Stimulated activated CD4-positive, alpha-beta T cell treated with anti-CD3 and anti-CD28 coated beads, Interleukin-15, amount 100 ng/mL, for 24 hours (primary cell): ENCODE measurements at places on chromosomes 4 and X.
A peak's percentile ranks its signal among the peaks of the same experiment; 100 is the strongest.

- DNase-seq = peak; percentile 23
Observed at GRCh38 chr4:84496706-84497503, 2.2 kb downstream of the NKX6-1 start.

GRCh38 chrX:22155126-22155525, 117.6 kb upstream of the CBLL2 start:
- no peak for DNase-seq

DNA sequence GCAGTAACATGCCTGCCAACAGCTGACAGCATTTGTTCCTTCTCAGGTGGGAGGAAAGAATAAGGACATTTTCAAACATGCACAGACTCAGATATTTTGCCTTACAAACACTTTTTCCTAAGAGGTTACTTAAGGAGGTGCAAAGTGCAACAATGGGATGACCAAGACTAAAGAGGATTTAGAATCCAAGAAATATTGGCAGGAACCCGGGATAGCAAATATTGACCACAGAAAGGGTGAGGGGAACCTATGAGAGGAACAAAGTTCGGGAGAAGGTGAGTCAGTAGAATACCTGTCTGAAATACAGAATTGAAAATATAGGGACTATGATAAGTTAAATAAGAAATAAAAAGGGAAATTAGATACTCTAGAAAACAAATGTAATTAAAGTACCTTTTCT, 321.9 kb upstream of the EMCN start:
- DNase-seq = no peak

- no peak for DNase-seq
Observed at GRCh38 chr4:85500110-85500867, 25.3 kb downstream of the ARHGAP24 start.

DNA sequence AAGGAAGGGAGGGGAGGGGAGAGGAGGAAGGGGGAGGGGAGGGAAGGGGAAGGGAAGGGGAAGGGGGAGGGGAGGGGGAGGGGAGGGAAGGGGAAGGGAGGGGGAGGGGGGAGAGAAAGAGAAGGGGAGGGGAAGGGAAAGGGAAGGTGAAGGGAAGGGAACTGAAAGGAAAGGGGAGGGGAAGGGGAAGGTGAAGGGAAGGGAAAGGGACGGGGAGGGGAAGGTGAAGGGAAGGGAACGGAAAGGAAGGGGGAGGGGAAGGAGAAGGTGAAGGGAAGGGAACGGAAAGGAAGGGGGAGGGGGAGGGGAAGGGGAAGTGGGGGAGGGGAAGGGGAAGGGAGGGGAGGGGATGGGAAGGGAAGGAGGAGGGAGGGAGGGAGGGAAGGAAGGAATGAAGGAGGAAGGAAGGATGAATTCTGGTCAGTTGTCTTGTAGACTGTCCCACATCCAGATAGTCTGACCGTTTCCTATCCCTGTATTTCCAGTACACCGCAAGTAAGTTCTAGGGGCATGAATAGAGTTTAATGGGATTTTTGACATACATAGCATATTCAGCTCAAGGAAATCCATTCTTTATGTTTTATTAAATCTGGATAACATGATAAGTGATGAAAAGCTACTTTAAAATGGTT, 20.4 kb downstream of the HERC5 start:
- DNase-seq = no peak

- DNase-seq = peak; percentile 58
Observed at GRCh38 chrX:118823263-118824172, at the start of gene ZCCHC12. TSS of gene ZCCHC12 (plus strand) at chrX:118823824. CDS start at chrX:118825245, 1,421 bp downstream.

DNA sequence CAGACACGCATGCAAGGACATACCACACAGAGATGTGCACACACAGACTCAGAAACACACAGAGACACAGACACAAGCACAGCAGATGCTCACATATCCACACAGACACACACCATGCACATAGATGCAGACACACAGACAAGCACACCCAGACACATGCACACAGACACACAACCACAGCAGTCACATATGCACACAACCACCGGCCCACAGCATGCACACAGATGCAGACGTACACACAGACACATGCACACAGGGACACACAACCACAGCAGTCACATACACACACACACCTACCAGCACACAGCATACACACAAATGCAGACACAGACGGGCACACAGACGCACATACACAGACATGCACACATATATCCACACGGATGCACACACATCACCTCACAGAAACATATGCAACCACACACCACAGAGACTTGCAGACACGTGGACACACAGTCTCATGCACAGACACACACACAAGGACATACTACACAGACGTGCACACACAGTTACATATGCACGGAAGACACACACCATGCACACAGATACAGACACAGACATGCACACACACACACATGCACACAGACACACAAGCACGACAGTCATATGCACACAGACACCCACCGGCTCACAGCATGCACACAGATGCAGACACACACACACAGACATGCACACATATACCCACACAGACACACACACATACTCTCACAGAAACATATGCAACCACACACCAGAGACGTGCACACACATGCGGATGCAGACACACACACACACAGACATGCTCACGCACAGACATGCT, 25.2 kb upstream of the SLC25A6 start:
- no peak for DNase-seq

DNA sequence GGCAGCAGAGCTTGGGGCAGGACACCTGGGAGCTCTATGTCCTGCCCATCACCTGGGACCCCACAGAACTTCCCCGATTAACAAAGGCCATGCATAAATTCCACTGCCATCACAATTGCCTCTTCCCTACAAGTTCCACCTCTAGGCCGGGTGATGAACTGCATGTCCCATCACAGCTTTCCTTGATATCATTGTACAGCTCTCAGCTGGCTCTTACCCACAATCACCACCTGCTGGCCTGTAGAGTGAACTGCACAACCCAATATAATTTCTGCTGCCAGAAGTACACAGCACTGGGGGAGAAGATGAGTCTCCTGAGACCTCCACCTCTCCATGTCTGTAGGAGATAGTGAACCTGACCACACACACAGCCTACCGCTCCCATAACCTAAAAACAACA, 285.0 kb upstream of the AADAT start:
- peak; percentile 7 for DNase-seq

- DNase-seq = peak; percentile 10
Observed at GRCh38 chr4:54941994-54942552, 183.3 kb downstream of the KDR start.

DNA sequence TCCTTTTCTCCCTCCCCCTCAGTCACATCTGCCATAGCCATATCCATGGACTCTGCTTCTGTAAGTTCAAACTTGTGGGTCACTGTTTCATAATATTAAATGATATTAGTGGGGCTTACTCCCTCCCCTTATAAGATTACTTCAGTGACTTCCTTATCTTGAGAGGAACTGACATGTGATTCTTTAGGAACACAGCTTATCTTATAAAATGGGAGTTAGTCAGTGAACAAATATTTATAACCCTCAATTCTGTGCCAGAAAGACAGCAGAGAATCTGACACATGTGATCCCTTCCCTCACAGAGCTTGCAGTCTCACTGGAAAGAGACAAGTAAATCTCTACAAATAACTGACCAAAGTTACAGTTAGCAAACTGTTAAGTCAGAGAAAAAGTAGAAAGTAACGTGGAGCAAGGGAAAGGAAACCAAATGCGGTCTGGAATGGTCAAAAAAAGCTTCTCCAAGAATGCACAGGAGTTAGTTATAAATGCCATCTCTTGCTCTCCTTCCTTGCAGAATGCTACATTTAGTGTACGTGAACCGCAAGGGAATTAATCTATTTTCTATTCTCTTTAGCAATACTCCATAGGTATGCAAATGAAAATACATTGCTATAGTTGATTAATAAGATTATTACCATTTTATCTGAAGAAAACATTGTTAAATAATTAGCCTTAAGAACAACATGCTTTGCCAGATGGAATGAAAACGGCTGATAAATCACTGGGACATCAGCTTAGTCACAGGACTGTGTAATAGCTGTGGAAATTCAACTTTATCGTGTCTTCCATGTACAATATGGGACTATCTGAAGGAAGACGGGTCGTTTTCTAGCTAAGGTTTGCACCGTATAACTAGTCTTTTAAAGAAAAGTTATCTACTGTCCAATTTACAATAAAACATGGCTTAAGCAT, 29.0 kb downstream of the SGMS2 start:
- no peak for DNase-seq

DNA sequence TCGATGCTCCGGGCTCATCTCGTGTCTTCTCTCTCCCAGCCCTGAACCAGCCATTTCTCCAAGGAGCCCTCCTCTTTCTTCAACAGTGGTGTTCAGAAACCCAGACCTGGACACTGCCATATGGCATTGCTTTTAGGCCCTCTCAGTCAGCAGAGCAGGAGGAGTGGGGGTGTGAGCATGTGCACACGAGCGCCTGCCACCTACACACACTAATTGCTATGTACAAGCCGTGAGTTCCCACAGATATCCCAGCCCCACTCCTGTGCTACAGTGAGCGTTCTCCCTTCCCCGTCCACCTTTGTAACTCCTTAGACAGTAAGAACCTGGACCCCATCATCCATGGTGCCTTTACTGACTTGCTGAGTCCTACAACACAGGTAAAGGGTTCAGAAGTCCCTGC, 53.8 kb downstream of the TNIP2 start:
- no peak for DNase-seq

DNA sequence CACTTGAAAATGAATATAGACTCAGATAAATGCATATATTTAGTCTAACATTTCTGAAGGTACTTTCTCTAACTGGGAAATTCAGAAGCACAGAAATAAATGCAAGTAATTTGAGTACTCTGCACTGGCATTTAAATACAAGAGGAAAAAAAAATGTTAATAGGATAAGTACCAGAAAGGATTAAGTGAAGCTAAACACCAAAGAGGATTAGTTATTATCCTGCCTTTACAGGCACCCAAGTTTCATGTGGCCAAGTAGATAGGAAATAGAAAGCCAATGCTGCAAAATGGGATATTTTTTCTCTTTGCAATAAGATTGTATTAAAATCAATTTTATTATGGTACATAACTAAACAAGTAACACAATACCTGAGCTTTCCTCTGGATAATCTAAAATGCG, 762.5 kb downstream of the PCDH7 start:
- no peak for DNase-seq

- no peak for DNase-seq
Observed at GRCh38 chr4:87499403-87500091, 29.6 kb downstream of the SPARCL1 start.

DNA sequence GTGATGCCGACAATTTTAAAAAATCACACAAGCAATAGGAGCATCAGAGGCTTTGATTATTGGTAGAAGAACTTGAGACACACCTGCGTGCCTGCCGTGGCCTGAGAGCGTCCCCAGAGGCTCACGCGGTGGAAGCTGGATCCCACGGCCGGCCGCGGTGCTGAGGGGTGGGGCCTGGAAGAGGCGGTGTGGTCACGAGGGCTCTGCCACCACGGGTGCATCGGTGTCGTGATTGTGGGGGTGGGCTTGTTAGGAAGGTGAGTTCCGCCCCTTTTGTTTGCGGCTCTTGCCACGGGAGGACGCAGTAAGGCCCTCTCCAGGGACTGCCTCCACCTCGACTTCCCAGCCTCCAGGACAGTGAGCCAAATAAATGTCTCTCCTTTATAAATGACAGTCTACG, 77.2 kb upstream of the ADRA2C start:
- DNase-seq = no peak

DNA sequence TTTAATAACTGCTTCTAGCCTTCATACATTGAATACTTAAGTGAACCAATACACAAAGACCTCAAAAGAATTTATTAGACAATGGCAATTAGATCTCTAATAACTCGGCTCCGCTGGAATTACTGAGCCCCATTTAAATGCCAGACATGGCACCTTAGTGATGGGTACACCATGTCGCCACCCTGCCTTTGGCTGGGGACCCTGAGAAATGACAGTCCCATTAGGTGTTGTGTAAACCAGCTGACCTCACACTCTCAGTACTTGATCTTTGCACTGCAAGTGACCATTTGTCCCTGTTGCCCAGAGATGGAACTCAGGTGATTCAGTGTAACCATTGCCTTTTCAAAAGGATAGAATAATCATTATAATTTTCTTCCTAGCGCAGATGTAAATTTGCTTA, 144.6 kb upstream of the SMARCAD1 start:
- no peak for DNase-seq

DNA sequence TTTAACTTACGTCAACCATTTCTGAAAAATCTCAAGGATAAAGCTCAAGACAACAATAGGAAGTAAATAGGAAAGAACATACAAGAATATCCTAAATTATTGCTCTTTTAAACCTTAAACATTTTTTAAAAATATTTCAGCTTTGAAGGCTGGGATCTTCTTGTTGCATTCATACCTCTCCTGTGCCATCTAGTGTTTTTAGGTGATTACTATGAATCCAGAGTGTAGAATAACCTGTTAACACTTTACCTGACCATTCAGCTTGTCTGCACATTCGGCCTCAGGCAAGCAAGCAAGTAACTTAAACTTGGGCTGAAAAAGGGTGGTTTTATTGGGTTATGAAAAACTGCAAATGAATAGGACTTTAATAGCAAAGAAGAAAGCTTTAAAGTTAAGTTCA, 507.8 kb upstream of the INTU start:
- DNase-seq = no peak

DNA sequence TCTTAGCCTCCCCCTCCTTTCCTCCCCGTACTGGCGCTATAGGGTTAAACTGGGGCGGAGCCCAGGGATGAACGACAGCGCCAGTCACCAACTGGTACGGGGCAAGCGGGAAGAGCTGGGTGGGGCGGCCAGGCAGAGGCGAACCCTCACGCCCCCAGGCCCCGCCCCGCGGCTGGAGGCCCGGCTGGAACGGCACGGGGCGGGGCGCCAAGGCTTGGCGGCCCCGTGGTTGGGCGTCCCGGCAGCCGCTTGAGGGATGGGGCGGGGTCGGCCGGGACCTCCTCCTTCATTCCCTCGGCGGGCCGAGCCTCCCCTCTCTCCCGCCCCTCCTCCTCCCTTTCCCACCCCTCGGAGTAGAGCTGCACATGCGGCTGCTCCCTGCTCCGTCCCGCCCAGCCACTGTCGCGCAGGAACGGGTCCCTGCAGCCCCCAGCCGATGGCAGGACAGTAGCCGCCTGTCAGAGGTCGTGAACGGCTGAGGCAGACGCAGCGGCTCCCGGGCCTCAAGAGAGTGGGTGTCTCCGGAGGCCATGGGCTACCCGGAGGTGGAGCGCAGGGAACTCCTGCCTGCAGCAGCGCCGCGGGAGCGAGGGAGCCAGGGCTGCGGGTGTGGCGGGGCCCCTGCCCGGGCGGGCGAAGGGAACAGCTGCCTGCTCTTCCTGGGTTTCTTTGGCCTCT, at the start of gene EDA:
TSS of gene EDA (plus strand) at position 335 of the 678 bp plus-strand sequence.
- DNase-seq = peak; percentile 84

- no peak for DNase-seq
Observed at GRCh38 chrX:2572740-2573139, 72.0 kb upstream of the DHRSX start.

GRCh38 chrX:53089224-53089842, 4.6 kb upstream of the KANTR start:
- peak; percentile 51 for DNase-seq

DNA sequence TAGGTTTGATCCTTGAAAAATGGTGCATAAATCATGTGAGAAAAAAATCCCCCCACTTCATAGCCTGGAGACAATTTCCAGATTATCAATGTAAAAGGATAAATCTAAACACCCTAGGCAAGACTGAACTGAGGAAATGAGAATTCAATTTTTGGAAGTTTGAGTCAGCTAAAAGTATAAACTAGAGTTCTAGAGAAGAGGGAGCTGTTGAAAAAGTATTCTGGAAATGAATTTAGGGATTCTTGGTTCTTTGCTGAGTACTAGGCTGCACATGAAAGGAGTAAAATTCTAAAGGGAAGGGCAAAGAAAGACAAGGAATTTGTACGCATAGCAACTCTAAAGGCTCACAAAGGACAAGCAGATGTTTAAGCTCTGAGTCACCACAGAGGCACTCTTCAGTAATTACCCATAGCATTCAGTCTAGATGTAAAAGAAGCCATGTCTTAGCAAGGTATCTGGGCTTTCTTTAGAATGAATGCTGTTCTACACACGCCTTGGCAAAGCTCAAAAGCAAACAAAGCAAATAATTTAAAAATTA, 896.5 kb downstream of the PDHA2 start:
- no peak for DNase-seq
